Activated T-helper 1 cell treated with anti-CD3 and anti-CD28 coated beads, Interleukin-12 subunit alpha, Interleukin-12 subunit beta, Interleukin-2, Interleukin-4 antibody, amounts not matched to agents 30 ng/mL and 10 ng/mL and 1 ng/mL, durations not matched to agents 14 hours and 24 hours and 36 hours (primary cell): ENCODE measurements at places on chromosomes 16 and 17.

GRCh38 chr17:16467044-16467443 lies 24.9 kb downstream of the LRRC75A start:
- DNase-seq, result no peak

- peak; percentile 44 for DNase-seq
These were observed 33.9 kb downstream of the CYTH1 start for GRCh38 chr17:78748048-78748729.

DNA sequence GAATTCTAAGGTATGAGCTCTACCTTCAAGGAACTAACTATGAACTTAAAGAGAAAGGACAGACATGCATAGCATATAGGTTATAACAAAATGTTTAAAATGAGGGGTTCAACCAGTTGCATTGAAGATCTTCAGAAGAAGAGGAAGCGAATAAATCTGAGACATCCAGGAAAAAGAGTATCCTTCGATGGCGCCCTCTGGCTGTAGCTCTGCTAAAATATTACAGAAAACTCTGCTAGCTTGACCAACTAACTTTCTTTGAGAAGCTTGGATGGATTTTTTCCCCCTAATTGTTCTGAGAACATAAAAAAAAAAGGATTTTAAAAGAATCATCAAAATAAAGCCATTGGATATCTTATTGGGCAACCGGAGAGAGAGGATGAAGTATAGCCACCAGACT lies 659.9 kb upstream of the SOX9 start:
- DNase-seq, result no peak

DNA sequence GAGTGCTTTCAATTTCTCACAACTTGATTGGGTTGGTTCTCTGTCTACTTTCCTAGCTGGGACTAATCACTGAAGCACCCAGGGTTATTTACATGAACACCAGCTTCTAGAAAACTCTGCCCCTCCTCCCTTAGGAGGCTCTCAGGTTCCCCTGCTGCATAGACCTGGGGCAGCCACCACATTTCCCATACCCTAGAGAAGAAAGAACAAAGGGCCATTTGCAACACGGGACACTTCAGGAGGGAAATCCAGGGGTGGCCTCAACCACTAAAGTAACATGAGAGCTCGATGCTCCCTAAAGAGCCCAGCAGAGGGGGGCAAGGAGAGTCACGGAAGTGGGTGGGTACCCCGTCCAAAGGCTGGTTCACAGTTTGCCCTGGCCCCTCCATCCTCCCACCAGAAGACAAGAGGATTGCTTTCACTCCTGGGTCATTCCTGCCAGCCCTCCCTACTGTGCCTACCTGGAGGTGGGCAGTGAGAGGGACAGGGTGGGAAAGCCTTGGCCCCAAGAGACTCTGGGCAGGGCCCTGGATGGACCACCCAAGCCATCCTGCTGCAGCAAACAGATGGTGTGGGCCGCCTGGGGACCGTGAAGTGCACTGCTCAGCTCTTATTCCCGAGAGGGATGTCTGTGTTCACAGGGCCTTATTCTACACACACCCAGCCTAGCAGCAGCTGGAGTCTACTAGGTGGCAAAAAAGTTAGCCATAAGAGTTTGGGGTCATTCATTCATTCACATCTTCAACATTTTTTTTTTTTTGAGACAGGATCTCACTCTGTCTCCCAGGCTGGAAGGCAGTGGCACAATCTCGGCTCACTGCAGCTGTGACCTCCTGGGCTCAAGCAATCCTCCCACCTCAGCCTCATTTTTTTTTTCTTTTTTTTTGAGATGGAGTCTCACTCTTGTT lies 392.1 kb downstream of the SOX9 start:
- DNase-seq, result no peak

DNA sequence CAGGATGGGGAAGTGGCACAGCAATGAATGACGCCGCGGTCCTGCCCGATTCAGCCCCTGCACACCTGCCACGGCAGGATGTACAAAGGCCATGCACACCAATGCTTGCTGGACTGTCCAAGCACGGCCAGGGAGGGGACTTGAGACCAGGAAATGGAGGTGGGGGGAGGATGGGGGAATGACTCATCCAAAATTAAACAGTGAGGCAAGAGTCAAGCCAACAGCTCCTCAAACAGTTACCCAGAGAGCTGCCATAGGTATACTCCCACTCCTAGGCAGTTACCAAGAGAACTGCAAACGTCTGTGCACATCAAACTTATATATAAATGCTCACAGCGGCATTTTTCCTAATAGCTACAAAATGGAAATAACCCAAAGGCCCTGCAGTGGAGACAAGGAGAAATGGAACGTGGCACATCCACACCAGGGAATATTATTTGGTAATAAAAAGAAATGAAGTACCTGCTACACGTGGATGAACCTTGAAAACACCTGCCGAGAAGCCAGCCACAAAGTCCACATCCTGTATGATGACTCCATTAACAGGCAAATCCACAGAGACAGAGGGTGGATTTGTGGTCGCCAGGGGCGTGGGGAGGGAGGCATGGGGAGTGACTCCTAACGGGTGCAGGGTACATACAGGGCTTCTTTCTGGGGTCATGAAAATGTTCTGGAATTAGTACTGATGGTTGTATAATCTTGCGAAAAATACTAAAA lies 54.1 kb downstream of the VAC14 start:
- peak; percentile 39 for DNase-seq

GRCh38 chr17:75266316-75267152 lies 4.5 kb downstream of the MIF4GD start:
- no peak for DNase-seq

DNA sequence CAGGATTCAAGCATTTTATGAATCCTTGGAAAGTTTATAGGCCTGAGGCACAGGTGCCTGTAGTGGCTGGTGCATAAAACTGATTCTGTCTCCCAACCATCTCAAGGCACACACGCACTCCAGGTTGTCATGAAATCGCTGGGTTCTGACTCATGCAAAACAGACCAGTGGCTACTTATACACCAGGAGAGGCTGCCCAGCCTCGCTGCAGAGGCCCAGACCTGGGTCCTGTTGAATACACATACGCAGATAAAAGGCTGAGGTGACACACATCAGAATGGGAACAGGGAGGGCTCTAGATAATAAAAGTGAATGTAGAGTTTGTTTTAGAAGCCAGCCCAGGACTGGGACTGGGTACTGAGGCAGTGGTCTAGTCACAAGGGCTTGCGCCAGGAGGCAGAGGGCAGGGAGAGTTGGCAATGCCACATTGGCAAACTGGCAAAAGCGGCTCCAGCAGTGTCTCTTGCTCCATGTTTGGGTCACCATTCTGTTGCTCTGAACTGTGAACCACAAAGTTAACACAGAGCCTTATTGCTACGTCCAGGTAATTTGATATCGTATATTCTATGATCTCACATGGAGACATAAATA lies 13.6 kb downstream of the OR1D5 start:
- DNase-seq, result no peak

DNA sequence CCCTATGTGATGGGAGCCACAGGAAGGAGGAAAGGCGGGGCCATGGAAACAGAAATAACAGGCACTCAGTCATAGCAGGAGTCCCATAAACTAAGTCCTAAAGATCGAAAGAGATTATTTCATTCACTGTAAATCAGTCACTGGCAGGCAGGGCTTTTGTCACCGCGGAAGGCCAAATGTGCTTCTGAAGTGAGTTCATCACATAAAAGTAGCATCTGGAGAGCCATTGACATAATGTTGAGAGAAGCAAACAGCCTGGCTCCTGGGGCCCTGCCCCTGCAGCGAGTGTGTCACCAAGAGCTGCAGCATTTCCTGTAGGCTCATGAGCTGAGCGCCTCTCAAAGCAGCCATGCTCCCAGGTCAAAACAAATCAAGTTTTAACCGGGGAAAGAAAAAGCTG lies 476.2 kb downstream of the HAPSTR1 start:
- no peak for DNase-seq

DNA sequence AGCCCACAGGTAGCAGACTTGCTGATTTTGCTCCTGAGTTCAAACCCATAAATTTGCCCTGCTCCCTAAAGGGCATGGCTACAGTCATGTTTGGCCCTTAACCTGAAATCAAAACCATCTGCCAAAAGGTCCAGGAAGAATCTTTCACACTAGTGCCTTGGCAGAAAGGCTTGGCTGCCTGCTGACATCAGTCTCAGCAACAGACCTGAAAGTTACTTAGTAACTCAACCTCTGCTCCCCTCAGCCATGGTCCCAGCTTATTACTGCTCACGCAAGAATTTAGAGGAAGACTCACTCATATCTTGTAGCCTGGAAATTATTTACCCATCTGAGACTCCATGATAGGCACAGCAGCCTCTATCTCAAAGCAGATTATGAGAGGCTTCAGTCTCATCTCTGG lies 98.0 kb upstream of the KIF2B start:
- no peak for DNase-seq

DNA sequence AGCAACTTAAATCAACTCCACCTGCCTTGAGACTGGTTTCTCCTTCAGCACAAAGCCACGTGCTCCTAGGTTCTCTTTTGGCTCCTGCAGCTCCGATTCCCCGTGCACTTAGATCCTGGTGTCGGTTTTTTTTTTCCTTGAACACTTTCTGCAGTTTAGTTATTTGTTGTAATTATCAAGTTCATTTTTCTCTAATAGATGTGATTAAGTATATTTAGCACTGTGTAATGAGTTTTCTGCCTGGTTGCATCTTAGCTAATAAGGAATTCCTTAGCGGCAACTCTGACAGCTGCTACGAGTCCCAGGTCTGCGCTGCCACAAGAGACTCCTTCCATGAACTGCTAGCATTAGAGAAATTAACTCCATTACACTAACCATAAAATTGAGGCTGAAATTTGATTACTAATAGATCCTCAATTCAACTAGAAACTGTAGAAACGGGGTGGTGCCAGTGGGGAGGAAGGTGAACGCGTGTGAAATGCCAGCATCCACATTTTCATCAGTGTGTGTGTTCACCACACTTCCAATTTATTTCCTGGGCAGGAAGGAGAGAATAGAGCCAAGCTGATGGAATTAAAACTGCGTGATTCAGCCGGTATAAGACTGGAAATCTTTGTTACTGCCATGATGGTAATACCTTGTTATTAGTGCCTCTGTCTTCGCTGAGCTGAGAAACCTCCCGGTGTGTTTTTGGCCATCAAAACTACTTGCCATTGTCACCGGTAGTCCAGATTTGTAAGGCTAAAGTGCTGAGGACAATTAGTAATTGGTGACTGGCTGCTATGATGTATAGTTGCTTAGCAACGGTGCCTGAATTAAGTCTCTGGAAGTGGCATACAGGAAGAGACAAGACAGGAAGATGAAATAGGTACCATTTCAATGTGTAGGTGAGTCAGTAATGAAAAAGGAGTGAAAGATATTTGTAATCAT lies 232.4 kb downstream of the IRX3 start:
- DNase-seq, result no peak

GRCh38 chr17:45764479-45764878 lies 19.6 kb upstream of the CRHR1 start:
- DNase-seq, result no peak

DNA sequence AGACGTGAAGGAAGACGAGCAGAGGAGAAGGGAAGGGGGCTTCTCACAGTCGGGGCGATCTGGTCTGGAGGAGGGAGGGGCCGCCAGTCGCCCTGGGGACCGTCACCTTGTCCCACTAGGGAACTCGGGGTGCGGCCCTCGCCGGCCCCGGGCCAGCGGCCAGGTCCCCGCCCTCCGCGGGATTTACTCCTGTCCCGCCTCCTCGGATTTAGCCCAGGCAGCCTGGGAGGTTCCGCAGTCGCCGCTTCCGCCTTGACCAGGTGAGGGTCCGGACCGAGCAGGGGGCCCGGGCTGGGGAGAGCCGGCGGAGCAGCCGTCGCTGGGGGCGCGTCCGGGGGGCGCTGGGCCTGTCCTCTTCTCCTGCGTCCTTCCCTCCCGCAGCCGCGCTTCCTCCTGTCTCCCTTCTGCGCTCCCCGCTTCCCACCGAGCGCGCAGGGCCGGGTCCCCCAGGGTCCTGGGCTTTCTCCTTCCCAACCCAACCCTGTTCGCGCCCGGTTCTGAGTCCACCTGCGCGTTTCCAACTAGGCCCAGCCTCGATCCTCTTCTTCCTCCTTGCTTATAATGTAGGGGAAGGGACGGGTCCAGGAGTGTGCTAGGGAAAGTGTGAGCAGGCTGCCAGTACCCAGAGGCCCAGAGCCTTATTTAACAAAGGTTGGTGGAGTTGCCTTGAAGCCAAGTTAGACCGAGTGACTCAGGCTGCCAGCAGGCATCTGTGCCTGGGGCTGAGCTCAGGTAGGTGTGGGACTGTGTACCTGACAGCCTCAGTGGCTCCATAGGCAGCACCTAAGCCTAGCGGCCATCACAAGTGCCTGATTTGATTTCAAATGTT lies at the start of gene TNK1:
TNK1 (plus strand) TSS at position 235 of the 829 bp plus-strand sequence. CDS start 1,838 bp downstream, outside the sequence.
- DNase-seq, result no peak

- DNase-seq, result no peak
These were observed 179.2 kb downstream of the PARN start for GRCh38 chr16:14450846-14451245.

DNA sequence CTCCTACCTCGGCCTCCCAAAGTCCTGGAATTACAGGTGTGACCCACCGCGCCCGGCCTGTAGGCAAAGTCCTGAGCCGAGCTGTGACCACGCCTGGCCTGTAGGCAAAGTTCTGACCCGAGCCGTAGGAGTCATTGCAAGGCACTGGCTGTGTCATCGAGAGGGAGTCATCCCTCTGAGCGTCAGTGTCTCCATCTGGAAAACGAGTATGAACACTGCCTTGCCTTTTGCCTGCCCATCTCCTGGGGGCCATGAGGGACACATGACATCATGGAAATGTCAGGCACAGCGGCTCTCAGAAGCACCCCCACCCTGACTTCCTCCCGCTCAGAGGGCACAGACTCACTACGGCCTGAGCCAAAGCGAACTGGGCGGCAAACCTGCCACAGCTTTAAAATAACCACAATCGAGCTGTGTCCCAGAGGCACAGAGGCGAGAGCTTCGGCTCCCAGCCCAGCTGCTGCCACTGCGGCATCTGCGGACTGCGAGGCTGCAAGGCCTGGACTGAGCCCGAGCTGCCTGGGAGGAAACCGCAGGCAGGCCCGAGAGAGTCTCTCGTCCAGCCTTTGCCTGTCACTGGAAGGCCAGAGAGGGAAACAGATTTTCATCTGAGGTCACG lies 50.8 kb downstream of the RPH3AL start:
- DNase-seq, result no peak

DNA sequence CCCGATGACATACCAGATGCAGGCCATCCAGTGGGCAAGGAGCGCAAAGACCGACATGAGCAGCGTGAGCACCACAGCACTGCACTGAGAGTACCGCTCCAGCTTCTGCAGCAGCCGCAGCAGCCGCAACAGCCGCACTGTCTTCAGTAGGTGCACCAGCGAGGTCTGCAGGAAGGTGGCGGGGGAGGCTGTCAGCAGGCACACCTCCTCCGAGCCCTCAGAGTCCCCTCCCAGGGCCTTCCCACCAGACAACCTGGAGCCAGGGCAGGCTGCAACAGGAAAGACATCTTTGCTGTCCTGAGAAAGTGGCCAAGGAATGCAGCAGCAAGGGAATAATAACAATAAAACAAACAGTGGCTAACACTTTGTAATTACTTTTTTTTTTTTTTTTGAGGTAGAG lies 9.1 kb downstream of the KCNH4 start:
- no peak for DNase-seq

DNA sequence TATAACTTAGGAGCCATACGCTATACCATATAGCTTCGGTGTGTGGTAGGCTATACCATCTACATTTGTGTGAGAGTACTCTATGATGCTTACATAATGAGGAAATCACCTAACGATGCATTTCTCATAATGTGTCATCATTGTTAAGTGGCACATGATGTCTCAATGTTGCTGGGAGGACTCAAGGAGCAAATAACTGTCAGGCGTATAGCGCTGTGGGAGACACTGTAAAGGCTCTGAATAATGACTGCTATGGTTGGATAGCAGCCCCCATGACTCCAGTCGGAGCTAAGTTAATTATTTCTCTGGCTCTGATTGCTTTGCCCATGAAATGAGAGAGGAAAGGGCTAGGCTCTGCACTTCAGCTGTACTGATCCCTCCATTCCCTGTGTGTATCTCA lies 197.2 kb downstream of the RGS9 start:
- DNase-seq, result no peak
